ENCODE measurements at places on chromosomes 2 and 18.

GRCh38 chr18:43007365-43007764 lies 108.1 kb downstream of the RIT2 start:
- DNase-seq: no peak

DNA sequence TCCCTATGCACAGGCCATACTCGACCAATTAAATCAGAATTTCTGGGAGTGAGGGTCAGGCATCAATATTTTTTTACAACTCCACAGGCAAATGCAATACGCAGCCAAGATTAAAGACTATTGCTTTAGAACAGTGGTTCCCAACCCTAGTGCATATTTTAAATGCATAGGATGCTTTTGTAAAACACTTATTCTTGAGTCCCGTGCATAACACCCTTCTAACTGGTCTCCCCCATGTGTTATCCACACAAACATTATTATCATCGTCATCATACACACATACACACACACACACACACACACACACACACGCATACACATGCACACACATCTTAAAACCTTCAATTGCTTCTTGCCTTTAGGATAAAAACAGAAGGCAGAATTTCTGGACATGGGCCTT lies 145.0 kb upstream of the PELI1 start:
- no peak for DNase-seq

GRCh38 chr2:203569677-203570316 lies 34.7 kb upstream of the RAPH1 start:
- no peak for DNase-seq

DNA sequence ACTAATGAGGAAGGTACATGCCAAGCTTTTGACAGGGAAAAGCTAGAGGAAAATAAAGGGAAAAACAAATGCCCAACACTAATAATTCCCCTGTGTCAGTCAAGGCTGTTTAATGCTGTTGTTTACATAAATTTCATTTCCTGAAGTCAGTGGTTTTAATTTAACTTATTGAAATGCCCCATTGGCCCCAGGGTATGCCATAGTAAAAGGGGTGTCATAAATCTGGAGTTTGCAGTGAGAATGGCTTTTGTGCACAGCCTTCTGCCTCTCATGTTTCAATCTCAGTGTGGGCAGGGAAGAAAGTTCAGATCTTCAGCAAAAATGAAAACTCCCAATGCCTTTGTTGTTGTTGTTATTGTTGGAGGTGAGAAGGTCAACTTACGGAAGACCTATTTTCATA lies 550.1 kb upstream of the DCC start:
- no peak for DNase-seq

DNA sequence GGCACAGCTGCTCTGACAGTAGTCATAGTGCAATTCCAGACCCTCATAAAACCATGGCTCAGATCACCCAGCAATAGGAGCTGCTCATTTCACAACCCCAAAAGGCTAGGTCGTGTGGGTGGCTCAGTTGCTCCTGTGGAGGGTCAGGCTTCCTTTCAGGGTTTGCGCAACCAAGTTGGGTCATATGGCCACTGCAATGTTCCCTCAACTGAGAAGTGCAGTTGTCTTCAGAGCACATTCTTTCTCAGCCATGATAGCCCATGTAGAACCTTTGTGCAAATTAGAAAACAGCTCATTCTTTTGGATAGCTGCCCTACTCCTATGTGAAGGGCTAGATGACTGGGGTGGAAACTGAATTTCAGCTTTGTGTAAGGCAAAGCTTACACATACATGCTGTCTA lies 3.2 kb downstream of the SERPINB13 start:
- no peak for DNase-seq

- DNase-seq: no peak
Measured at GRCh38 chr2:100730290-100730868, 89.6 kb upstream of the NPAS2 start.

DNA sequence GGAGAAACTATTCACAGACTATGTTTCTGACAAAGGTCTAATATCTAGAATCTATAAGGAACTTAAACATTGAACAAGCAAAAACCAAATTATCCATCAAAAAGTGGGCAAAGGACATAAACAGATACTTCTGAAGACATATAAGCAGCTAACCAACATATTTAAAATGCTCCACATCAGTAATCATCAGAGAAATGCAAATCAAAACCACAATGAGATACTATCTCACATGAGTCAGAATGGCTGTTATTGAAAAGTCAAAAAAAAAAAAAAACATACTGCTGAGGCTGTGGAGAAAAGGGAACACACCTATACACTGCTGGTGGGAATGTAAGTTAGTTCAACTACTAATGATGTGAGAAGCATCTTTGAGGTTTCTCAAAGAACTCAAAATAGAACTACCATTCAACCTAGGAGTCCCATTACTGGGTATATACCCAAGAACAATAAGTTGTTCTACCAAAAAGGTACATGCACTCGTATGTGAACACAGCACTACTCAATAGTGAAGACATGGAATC lies 220.4 kb upstream of the TFPI start:
- DNase-seq: no peak

DNA sequence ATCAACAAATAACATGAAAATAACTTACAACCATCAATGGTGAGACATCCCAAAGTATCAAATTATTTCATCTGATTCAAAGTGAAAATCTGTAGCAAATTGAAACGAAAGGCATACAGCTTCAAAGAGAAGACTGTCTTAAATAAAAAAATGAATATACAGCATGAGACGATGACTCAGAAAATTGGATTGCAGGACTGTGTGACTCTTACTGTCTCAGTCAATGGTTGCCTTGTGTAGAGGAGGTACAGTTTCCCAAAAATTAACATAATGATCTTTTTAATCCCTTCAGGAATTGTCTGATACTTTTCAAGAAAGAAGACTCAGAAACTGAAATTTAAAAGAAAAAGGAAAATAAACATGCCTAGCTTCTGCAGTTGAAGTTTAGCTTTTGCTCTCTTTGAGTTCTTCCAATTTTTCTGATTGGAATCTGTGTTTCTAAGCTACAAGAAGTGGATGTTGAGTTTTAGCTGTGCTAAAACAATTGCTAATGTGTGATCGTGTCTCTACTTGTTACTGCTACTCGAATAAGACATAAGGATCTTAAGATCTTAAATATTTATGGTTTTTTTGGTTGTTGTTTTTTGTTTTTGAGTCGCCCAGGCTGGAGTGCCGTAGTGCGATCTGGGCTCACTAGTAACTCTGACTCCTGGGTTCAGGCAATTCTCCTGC lies 41.1 kb upstream of the EPB41L3 start:
- DNase-seq: no peak

- no peak for DNase-seq
Measured at GRCh38 chr2:214881647-214882202, 72.2 kb upstream of the BARD1 start.

DNA sequence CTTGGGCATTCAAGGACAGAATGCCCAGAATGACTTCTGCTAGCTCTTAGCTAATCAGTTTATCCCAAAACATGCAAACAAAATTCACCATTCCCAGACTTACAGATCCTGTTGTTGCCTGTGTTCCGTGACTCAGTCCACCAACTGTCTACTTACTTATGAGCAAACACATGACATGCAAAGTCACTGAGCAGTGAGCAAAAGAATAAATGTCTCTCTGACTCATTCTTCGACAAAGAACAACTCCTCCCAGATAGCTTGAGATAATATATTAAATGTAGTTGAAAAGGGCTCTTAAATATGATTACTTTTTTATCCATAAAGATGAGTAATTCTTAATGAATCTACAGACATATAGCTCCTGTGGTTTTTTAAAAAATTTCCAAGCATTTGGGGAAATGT lies 9.0 kb upstream of the CREG2 start:
- no peak for DNase-seq

DNA sequence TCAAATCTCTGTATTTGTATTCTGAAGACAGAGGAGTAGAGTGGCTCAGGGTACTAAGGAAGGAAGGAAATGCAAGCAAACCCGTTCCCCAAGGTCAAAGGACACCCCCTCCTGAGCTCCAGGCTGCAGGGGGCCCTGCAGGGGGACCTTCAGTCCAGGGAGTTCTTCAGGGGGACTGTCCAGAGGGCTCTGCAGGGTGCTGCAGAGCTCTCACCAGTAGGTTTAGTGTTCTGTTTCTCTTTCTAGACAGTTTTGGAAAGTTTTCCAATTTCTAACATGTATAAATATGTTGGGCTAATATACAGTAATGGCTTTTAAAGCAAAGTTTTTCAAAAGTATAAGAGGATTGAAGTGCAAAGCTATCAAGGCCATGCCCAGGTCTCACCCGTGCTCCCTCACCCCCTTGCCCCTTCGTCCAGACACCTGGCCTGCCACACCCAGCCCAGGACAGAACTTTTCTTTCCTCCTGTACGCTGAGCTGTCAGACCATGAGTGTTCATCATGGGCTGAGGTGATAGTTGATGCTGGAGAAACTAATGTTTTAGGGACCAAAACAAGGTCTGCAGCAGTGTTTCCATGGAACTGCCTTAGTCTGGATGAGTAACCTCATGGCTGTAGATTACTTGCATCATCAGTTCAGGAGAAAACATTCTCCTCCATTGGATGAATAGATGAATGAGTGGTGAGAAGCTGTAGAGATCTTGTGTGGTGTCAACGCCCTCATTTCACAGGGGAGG lies 134.2 kb downstream of the GLI2 start:
- no peak for DNase-seq

- DNase-seq: no peak
Measured at GRCh38 chr2:73279852-73280251, 4.4 kb downstream of the FBXO41 start.

- DNase-seq: no peak
Measured at GRCh38 chr2:228657807-228658402, 476.4 kb upstream of the SPHKAP start.

DNA sequence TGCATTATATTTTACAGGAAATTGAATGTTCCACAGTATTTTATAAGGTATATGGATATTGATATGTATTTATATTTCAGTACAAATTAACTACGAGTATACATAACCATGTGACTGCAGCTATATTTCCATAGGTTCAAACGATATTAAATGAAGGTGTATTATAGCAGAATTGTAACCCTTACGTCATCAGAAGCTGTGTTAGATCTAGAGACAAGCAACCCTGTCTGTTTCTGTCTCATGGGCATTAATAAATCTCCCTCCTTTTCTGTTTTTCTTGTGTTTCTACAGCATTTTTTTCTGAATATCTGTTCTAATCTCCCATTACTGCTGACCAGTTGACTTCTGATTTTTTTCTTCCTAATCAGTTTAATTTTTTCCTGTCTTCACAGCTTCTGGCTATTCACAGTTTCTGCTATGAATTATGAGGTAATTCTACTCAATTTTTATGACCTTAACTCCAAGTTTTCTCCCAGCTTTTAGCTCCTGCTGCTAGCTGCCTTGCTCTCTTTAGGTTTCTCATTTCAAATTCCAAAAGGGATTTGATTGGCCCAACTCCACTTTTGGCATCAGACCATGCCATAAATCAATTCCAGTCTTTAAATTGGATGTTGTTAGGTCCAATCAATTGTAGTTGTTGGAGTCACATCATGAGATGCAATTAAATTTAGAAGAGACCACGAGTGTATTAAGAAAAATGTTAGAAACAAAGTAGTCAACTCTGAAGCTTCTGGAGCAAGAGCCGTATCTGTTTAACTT lies 277.5 kb upstream of the ZSWIM2 start:
- no peak for DNase-seq

DNA sequence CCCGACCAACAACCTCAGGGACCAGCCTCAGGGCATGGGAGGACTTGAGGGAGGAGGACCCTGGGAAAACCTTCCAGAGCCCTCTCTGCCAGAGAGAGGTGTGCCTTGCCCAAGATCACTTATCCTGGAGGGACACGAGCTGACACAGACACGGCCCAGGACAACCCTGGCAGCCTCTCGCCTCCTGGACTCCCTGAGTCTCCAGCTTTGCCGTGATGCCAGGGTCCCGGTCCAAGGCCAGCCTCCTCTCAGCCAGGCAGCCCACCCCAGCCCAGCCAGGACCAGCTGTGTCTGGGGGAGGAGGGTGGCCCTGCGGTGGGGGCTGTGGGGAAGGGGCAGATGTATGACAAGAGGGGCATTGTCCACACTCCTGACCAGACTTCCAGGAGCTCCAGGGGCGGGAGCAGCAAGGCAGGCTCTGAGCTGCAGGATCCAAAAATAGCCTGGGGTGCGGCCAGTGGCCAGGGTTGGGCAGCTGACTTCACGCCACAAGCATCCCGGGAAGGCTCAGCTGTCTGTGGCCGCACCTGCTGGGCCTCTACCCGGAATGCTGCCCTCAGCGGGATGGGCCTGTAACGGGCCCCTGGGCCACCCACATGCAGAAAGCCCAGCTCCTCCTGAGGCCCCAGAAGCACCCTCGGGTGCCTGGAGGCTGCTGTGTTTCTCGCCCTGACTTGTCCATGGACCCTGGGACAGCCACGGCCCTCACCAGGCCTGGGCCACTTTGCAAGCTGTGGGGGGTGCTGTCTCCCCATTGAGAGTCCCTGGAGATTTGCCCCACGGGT lies 65.5 kb upstream of the GPC1 start:
- no peak for DNase-seq

- DNase-seq: no peak
Measured at GRCh38 chr18:54684784-54685183, 93.7 kb downstream of the DYNAP start.

GRCh38 chr2:218472988-218473387 lies 54.1 kb downstream of the VIL1 start:
- no peak for DNase-seq

DNA sequence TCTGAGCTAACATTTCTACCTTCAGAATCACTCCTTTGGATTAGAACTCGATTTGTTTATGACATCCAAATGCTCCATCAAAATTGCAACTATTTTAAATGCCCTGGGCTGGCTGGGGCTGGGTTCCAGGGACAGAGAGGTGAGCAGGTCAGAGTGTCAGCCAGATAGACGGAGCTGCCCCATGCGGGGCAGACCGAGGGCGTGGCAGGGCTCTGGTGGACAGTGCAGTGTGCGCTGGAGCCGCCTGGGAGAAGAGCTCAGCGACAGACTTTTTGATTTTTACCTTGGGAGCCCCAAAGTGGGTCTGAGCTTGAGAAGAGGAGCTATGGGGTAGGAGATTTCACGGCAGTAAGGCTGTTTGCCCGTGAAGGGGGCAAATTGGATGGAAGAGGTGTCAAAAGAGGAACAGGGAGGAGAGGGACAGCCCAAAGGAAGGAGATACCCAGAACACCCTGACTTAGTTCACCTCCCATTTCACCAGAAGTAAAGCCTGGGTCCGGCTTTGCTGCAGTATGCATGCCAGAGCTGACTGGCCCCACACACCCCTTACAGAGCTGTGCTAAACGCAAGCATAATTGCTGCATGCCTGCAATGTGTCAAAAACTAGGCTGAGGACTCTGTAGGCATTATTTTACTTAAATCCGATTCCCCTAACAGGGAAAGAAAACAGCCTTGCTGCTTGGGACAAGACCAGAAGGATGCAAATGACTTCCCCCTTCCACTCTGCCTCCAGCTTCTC lies 33.7 kb downstream of the EN1 start:
- DNase-seq: no peak

Measured in stimulated activated CD4-positive, alpha-beta T cell treated with anti-CD3 and anti-CD28 coated beads, TNF-alpha, amount 100 ng/mL, for 1 hour (primary cell).